ACHN (cell line): ENCODE measurements at places on chromosomes 2 and 18.

DNA sequence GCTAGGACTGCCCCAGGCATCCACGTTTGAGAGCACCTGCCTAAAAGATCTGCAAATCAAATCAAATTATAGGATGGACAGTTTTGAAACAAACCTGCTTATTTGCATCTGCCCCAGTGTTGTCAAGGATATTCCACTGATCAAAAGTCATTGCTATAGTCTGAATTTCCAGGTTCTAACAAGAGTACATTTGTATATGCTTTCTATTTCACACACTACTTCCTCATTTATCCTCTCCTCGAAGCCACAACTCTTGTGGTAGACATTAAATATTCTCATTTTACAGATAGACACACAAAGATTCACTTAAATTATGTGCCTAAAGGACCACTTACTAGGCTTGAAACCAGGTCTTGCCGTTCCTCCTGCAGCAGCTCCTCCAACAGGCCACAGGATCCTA, 11.9 kb upstream of the TET3 start:
- DNase-seq, result no peak

DNA sequence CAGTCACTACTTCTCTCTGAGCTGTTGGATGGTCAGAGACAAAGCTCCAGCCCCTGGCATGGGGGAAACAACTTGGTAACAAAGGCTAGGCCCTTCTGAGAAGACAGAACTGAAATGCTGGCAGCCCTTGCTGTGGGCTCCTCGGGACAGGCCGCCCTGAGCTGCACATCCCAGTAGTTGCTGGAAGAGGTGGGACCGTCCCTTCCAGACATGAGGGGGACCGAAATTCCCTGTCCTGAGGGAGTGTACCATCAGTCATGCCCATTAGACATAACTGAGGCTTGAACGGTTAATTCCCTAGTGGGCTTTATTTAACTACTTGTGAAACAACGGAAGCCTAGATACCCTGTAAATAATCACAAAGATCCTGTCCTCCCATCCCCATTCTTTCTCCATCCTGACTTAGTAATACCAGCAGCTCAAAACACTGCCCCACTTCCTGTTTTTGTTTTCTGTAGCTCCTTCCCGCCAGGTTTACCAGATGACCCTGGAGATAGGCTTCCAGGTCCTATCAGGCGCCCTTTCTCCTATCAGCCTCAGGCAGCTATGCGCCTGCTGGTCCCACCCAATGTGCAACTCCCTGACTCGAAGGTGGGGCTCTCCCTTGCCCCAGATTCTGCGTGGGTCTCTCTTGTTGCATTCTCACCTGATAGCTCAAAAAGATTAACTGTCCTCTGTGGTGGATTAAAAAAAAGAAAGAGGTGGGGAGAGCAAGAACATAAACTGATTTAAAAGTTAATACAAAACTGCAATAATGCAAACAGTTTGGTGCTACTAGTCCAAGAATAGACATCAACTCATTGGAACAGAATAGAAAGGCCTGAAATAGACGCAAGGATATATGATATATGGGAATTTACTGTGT, 37.0 kb upstream of the NT5DC4 start:
- no peak for DNase-seq

GRCh38 chr2:127142663-127143630, 36.0 kb upstream of the BIN1 start:
- DNase-seq, result no peak

GRCh38 chr2:162556996-162557395, 213.1 kb downstream of the GCA start:
- DNase-seq, result no peak

- peak; percentile 19 for DNase-seq
Measured at GRCh38 chr2:144083211-144083610, 436.7 kb downstream of the ZEB2 start.

DNA sequence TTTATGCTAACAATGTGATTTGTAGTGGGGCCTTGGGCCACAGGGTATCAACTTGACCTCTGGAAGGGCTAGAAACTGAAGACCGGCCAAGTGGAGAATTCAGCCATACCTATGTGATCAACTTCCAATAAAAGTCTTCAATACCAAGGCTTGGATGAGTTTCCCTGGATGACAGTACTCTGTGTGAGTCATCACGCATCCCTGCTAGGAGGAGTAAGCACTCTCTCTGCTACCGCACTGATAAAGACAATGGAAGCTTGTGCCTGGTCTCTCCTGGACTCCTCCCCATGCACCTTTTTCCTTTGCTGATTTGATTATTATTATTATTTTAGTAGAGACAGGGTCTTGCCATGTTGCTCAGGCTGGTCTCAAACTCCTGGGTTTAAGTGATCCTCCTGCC, 58.1 kb downstream of the SKA1 start:
- no peak for DNase-seq

DNA sequence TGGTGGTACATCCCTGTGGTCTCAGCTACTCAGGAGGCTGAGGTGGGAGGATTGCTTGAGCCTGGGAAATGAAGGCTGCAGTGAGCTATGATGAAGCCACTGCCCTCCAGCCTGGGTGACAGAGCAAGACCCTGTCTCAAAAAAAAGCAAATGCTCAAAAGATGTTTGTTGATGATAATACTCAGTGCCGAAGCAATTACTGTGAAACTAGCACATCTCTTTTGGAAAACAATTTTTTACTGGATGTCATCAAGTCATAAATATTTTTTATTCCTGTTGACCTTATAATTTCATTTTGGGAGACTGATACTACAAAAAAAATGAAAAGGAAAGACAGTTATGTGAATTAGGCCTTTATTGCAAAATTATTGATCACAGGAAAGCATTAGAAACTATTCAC, 34.5 kb upstream of the FHOD3 start:
- DNase-seq, result no peak

DNA sequence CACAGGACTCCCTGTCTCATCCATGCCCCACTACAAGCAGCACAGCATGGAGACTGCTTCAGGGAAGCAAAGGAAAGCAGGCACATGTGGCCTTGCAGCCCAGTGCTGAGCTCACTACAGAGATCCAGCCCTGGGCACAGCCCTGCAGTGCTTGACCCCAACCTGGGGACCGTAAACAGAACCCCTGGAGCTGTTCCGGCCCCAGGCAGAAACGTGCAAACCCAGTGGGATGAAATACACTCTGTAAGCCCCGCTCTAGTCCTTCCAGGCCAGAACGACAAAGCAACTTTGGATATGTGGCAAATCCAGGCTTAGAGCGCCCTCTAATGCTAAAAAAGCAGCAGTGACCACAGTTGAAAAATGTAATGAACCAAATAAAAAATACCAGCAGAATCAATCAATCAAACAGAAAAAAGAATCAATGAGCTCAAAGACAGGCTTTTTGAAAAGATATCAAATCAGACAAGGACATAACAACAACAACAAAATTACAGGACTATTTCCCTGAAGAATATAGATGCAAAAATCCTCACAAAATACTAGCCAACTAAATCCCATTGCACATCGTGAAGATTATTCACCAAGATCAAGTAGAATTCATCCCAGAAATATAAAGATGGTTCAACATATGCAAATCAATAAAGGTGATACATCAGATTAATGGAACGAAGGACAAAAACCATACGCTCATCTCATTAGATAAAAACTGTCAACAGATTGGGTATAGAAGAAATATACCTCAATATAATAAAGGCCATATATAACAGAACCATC, 45.6 kb downstream of the ZNF519 start:
- peak; percentile 49 for DNase-seq

- DNase-seq, result no peak
Measured at GRCh38 chr2:193810533-193810932, 1615.8 kb upstream of the TMEFF2 start.

GRCh38 chr18:69944436-69944835, 3.2 kb downstream of the CD226 start:
- DNase-seq, result no peak

- no peak for DNase-seq
Measured at GRCh38 chr2:22683914-22684313, 701.1 kb upstream of the KLHL29 start.

- no peak for DNase-seq
Measured at GRCh38 chr2:106183101-106183696, 10.9 kb downstream of the UXS1 start.

- DNase-seq, result no peak
Measured at GRCh38 chr2:169512525-169512924, 3.0 kb downstream of the KLHL41 start.

DNA sequence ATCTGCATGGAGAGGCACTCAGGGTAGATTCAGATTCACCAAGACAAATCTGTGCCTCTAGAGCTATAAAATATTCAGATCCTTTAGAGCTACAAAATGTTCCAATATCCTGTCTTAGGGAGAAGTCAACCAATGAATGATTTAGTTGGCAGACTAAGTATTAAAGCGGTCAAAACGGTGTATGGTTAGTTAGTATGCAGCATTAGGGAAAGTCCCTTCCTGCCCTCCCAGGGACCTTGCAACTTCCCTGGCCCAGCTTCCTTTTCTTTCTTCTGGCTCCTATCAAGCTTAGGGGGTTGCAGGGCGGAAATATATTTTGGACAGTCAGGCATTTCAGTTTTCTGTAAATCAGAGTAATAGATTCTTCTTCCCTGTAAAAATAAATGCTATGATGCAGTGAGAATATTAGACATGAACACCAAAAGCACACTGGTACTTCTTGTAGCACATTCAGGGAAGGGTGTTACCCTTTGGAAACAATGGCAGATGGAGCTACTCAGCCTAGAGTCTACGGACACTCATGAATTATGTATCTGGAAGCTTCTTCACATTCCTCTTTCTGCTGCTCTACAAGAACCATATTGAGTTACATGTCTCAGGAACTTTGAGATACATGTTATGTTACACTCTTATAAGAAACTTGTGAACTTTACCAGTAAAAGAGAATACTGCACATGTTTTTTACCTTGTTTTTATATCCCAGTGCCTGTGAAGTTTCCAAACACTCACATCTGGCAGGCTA, 45.7 kb downstream of the CCDC93 start:
- DNase-seq, result no peak

- no peak for DNase-seq
Measured at GRCh38 chr2:77398970-77399600, 123.1 kb downstream of the LRRTM4 start.

- no peak for DNase-seq
Measured at GRCh38 chr18:11407940-11408339, 201.5 kb upstream of the SLC35G4 start.

- no peak for DNase-seq
Measured at GRCh38 chr18:62664414-62664813, 50.9 kb upstream of the PHLPP1 start.

GRCh38 chr2:192243488-192243887, 48.8 kb upstream of the TMEFF2 start:
- DNase-seq, result no peak

DNA sequence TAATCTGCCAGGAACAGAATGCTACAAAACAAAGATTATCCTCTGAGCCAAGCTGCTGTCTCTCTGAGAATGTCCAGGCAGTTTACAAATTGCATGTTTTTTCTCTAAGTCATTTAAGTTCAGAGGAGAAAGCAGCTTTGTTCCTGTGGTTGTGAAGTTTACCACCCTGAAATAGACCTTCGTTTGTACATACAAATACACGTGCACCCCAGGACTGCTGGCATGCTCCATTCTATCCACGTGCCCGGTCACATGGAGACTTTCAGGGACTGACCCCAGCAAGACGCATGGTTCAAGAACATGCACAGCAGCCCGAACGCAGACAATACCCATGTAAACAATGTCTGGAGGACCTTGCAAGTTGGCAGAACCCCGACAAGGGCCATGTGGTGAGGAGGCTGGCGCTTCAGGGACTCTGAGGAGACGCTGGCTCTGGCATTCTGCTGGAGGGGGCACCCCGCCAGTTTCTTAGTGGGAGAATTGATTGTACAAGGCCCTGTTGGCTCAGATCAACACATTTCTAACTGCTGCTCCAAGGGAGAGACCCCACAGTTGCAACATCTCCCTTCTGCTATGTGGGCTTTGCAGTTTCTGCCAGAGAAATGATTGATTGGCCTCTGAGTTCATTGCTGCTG, 33.3 kb downstream of the FAM178B start:
- no peak for DNase-seq

DNA sequence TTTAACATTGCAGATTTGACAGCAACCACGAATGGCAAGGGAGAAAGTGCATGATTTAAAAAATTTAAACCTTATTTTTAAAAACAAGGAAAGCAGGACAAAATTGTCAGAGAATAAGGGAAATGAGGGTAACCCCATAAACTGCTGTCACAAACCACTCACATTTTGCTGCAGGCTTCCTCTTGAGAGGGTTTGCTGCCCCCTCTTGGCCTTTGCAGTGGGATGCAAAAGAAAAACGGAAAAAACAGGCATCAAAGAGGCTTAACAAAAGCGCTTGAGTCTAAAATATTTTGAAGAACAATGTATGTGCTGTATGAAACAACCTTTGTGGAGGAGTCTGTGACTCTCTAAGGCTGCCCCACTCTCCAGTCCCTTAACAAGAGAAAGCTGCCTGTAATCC, 91.6 kb downstream of the TMX3 start:
- peak; percentile 54 for DNase-seq

GRCh38 chr18:44548291-44549221, 132.1 kb upstream of the SETBP1 start:
- no peak for DNase-seq

DNA sequence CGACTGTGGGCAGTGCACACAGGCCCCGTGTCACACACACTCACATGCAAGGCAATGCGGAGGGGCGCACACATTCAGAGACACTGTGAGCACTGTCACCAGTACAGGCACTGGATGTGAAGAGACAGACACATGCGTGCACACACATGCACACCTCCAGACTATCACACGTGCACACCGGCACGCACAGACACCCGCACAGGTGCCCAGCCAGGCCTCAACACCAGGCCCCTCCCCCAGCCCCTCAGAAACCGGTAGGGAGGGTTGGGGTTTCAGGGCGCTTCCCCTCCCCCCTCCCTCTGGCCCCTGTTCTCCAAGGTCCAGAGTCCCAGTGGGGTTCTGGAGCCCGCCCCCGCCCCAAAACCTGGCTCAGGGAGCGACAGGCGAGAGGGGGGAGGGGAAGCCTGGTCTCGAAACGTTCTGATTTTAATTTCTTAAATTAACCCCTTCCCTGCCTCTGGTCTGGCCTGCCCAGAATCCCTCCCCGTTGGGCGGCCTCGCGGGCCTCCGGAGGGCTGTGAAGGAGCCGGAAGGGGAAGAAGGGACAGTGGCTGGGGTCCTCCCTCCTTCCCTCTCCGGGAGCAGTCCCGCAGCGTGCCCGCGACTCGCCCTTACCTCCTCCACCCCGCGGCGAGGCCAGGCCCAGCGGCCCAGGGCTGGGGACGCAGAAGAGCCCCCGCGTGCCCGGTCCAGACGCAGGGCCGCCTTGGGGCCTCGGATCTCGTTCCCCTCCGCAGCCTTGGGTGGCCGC, 558 bp downstream of the FBXO41 start:
- DNase-seq, result peak; percentile 14

- no peak for DNase-seq
Measured at GRCh38 chr2:190311893-190312634, 7.6 kb downstream of the HIBCH start.

- no peak for DNase-seq
Measured at GRCh38 chr18:2850816-2851215, 4.0 kb downstream of the EMILIN2 start.

GRCh38 chr18:6022074-6022444, 126.7 kb upstream of the TMEM200C start:
- DNase-seq, result no peak
